Esophagus muscularis mucosa (tissue), 4 donors: ENCODE measurements at places on chromosomes 7 and 10.

DNA sequence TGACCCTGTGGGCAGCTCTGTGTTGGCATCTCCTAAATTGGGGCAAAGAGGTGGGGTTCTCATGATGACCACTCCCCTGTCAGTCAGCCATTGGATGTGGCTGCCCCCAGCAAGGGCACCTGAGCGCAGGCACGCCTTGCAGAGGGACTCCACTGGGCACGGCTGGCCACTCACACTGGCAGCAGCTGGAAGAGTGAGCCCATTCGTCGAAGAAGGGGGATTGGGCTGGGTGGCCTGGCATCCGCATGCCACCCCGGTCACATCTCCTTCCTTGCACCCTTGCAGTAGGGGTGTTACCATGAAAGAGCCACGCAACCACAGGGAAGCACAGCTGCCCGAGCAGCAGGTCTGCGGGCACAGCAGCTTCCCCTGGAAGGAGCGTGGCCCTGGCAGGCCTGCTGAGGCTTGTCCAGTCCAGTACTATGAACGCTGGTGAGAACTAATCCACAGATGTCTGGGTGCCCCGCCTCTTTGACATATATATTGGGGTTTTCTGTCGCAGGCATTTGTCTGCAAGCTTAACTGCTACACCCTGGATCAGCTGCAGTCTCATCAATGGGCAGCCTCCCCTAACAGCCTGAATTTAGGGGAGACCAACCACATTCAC is 25.7 kb upstream of the GRB10 start:
- no peak for DNase-seq

DNA sequence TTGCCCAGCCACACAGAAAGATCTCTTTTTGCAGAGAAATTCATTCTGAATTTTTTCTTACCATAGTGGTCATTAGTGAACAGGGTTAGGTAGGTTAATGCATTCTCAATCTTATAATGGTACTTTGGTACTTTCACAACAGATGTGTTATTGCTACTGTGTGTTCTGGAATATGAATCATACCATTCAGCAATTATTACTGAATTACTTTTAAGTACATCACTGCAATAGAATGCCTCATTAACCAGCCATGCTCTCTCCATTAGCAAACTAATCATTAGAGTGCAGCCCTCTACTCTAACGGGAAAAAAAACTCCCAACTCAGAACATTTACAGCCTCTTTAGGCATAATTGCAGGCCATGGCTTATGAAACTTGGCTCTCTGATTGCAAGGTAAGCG is 102.1 kb downstream of the DOCK4 start:
- DNase-seq: no peak

DNA sequence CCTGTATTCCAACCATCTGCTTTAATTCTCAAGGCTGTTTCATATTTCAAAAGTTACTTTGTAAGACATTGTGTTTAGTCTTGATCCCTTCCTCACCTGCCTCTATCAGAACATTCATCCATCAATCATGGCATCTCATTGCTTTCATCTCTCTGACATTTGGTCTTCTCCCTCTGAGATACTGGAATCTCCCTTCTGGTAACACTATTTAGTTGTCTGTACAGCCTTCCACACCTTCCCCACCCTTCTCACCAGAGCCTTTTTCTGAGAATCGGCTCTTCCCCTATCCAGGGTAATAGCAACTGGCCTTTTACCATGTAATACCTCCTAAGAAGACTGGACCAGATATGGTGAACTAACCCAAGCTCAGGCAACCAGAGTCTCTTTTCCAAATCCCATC is 10.1 kb downstream of the CACNA2D1 start:
- DNase-seq: no peak

- no peak for DNase-seq
These were observed 54.7 kb downstream of the MINPP1 start for GRCh38 chr10:87559392-87559791.

DNA sequence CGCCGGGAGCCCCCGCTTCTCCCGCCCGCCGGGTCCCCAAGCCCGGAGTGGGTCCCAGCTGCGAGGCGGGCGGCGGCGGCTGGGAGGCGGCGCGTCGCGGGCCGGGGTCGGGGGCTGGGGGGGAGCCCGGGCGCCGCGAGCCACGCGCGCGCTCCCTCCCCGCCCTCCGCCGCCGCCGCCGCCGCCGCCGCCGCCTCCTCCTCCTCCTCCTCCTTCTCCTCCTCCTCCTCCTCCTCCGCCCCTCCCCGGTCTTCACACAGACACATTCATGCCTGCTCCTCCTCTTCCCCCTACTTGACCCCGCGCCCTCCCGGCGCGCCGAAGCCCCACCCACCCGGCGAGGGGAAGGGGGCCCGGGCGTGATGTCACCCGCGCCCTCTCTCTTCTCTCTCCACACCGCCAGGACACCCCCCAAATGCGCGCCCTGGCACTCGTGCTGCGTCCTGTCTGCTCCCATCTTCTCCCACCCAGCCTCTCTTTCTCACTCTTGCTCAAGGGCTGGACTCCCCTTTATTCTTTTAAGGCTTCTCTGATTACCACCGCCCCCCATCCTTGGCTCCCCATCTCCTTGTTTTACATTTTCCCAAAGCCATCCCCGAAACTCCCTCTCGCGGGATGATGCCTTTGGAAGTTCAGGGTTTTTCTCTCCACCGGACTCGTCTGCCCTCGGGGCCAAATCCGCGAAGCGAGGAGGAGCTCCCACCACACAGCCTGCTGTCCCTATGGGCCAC is 967 bp upstream of the GLI3 start:
- no peak for DNase-seq
